Umbilical cord (tissue), 2 donors: ENCODE measurements at places on chromosomes 5 and 9.
A peak's percentile ranks its signal among the peaks of the same experiment; 100 is the strongest.

GRCh38 chr9:80233102-80233843 is 661.5 kb downstream of the TLE4 start:
- no peak for DNase-seq

DNA sequence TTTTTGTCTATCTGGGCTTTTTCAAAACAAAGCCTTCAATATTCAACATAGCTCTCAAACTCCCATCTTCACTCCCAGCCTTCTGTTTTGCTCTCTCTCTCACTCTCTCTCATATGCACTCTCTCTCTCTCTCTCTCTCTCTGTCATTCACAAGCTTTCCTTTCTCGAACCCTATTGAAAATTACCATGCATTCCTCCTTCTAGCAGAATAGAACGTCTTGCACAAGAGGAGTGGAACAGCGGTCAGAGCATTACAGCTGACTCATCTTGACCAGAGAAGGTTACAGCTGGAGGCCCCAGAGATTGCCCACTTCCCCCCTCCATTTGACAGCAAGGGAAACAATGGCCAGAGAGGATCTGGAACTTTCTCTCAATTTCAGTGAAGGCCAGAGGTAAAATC is 51.0 kb upstream of the LIFR start:
- DNase-seq: peak; percentile 70

DNA sequence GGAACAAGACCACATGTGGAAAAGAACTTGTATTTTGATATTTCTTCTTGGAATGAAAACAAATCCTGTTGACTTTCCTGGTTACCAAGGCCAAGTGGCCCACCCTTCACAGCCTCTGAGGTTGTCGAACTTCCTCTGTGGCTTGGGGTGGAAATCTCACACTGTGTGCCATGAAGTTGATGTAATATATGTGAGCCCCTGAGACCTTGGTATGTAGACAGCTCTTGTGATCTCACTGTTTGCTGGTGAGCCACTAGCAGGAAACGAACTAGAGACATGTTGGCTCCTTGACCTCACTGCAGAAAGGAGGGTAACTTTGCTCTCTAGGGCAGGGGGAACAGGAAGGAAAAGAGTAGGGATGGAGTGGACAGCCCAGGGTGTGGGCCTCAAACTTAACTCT is 159.4 kb downstream of the ARHGAP26 start:
- no peak for DNase-seq

DNA sequence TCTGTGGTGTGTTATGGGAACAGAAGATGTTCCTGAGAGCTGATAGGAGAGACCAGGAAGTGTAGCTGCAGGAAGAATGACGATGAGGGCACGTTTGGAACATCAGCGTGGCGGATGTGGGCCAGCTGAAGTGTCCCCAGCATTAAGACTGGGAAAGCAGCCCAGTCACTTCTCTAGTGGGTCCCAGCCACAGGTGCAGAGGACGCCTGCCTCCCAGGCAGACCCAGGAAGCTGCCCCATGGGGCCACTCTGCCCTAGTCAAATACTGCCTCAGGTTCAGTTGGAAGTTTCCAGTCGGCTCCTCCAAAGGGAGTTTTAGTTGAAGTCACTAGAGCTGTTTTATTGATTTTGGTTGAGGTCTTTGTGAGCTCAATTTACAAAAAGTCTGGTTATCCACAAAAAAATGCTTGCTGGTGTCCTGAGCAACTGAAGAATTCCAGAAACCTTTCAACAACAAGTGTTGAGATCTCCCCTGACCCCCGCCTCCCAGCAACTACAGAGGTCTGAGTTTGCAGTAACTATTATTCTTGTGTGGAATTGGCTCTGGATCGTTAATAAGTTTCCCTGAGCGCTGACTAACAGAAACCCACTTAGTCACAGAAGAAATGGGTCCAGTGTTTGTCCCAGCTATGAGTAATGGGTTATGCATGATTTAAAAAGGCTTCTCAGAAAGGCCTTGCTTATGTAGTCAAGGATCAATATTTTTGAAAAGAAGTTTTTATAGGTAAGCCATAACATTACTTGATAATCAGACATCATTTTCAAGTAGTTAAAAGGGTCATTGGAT is 294.1 kb downstream of the FANCC start:
- no peak for DNase-seq

DNA sequence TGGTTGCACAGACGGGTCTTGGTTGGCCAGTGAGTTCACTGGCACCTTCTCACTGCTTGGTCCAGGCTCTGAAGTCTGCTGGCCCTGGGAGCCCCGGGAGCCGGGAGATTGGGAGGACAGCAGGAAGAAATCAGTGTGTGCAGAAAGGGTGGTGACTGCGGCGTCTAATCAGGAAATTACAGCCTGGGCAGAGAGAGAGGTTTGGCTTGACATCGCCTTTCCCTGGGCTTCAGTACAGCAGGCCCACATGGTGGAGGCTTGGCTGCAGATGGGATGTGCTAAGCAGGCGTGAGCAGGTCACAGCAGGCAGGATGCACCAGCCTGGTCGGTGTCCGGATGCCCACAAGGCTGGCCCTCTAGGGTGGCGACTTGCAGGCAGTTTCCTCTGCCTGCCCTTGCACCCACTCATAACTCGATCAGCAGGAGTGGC is 17.2 kb downstream of the PITX1 start:
- DNase-seq: no peak
